ENCODE measurements at places on chromosomes 1 and 21. TPM values are rescaled to one million over a fixed set of nuclear protein-coding genes. Genes with fewer than 3 reads are reported as not detected.

PTBP2 gene
- total RNA-seq = 10.1 TPM

ERG gene
- not detected for total RNA-seq

OR2M3 gene
- total RNA-seq = not detected

THEM5 gene
- not detected for total RNA-seq

ADAM30 gene
- total RNA-seq = not detected

ACBD6 gene
- 40.8 TPM for total RNA-seq

MMP23B gene
- total RNA-seq = 0.61 TPM

MROH7 gene
- 0.05 TPM for total RNA-seq

WNT9A gene
- total RNA-seq = 0.12 TPM

CAPN8 gene
- total RNA-seq = not detected
